LoVo (cell line): ENCODE measurements at places on chromosomes 3 and 15.

DNA sequence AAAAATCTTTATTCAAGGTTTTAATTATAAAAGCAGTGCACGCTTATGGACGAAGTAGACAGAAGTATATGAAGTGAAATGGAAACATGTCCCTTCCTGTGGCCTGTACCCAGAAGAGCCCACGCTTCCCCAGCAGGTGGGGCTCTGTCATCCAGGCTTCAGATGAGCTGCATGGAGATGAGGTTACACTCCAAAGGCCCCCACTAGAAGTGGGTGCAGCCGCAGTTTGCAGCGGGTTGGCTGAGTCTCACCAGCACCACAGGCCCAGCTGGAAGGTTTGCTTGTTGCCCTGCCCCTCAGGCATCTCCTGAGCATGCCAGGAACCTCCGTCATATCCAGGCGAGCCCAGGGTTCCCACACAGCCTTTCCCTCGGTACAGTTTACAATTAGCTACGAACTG lies 33.1 kb downstream of the PRR20G start:
- peak; percentile 15 for DNase-seq

DNA sequence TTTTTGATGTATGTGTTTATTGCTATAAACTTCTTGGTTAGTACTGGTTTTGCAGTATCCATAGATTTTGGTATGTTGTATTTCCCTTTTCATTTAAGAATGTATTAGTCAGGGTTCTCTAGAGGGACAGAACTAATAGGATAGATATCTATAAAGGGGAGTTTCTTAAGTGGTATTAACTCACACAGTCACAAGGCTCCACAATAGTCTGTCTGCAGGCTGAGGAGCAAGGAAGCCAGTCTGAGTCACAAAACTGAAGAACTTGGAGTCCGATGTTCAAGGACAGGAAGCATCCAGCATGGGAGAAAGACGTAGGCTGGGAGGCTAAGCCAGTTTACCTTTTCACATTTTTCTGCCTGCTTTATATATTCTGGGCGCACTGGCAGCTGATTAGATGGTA lies 8.4 kb downstream of the ARL6 start:
- DNase-seq, result no peak

GRCh38 chr3:143855183-143855582 lies 6.9 kb upstream of the SLC9A9 start:
- no peak for DNase-seq

GRCh38 chr15:100780208-100780800 lies 99.3 kb upstream of the ALDH1A3 start:
- no peak for DNase-seq

GRCh38 chr3:159988617-159989271 lies at the start of gene IL12A:
Gene IL12A (plus strand): TSS chr3:159988835.
- peak; percentile 83 for DNase-seq
